ENCODE measurements at places on chromosomes 2 and 18.

- no peak for DNase-seq
Observed at GRCh38 chr2:130391872-130392670, 36.2 kb downstream of the PTPN18 start.

- DNase-seq, result no peak
Observed at GRCh38 chr2:152609699-152610098, 107.6 kb downstream of the PRPF40A start.

GRCh38 chr2:122266636-122267035, 511.2 kb downstream of the TSN start:
- DNase-seq, result no peak

- DNase-seq, result no peak
Observed at GRCh38 chr2:38474715-38475566, 97.9 kb upstream of the ATL2 start.

GRCh38 chr2:133605011-133605765, 36.9 kb upstream of the NCKAP5 start:
- no peak for DNase-seq

GRCh38 chr2:26691881-26692278, 642 bp upstream of the KCNK3 start:
- DNase-seq, result no peak

DNA sequence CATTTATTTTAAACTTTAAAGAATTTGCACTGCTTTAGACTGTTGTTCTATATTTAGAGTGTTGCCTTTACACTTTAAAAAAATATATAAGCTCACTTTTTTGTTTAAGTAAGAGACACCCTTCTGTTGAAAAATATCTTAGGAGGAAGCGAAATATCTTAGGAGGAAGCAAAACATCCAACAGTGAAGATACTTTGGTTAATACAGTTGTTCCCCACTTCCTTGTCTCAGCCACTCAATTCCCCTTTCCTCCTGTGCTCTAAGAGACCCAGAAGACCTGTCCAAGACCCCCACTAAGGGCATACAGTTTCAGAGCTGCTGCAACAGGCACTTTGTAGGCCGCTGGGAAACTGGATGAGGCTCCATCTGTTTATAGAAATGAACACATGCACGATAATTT, 5.7 kb downstream of the SERPINB8 start:
- no peak for DNase-seq

- no peak for DNase-seq
Observed at GRCh38 chr18:76450452-76451395, 44.3 kb downstream of the ZNF516 start.

DNA sequence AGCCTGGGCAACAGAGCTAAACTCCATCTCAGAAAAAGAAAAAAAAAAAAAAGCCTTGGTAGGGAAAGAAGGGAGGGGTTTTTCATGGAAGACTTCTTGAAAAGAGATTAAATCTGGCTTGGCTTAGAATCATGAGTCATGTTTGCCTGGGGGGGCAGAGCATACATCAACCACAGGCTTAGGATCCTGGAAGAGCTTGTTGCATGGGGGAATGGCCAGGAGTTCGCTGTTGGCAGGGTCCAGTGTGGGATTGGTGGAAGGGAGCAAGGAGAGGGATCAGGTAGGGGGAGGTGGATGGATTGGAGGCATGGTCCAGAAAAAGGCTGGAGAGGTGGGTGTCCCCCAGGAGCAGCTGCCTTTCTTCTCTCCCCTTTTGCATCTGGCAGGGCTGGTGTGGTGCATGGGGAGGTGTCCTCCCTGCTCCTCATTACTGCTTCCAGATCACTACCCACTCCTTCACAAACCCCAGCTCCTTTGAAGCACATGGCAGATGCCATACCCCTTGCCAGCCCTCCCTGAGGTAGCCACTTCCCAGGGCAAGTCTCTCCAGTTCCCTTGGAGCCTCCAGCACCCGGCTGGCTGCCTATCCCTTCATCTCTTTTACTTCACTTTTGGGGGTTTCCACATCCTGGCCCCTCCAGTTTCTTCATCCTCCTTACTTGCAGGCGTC, 2.5 kb downstream of the ARMC9 start:
- DNase-seq, result no peak

DNA sequence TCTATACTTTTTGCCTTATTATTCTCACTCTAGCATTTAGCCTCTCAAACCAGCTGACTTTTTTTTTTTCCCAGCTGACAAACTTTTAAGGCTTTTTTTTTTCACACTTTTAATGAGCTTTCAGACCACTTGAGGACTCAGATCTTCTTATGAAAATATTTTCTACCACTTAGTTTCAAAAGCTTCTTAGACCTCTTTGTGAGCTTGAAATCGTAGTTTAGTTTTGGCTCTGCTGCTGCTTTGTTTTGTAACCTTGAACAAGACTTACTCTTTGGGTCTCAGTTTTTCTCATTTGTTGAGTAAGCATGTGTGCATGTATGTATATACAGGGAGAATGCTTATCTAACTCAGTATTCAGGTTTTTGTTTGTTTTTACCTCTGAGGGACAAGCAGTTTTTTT, 3.5 kb downstream of the NBEAL1 start:
- DNase-seq, result no peak

DNA sequence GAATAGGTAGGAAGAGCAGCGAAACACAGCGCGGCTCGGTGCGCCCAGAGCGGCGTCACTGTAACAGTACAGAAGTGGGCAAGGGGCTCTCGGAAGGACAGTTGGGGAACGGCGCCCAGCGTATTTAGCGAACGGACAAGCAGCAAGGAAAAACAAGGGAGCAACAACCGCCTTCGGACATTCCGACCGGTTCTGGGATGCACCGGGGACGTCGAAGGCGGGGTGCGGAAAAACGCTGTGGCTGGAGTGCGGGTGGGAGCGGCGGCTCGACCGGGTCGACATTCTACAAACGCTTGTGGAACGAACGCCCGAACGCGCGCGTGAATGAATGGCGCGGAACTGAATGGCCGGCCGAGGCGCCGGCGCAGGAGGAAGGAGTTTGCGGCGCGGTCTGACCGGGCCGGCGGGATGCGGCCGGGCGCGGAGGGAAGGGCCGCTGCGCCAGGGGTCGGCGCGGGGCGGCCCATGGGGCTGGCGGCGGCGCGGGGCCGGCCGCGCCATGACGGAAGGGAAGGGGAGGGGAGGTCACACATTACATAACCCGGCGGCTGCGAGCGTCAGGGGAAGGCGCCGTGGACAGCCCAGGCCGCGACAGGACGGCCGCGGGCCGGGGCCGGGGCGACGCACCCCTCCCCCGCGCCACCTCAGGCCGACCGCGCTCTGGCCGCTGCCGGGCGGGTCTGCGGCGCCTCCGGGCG, 605 bp downstream of the REV1 start:
- no peak for DNase-seq

DNA sequence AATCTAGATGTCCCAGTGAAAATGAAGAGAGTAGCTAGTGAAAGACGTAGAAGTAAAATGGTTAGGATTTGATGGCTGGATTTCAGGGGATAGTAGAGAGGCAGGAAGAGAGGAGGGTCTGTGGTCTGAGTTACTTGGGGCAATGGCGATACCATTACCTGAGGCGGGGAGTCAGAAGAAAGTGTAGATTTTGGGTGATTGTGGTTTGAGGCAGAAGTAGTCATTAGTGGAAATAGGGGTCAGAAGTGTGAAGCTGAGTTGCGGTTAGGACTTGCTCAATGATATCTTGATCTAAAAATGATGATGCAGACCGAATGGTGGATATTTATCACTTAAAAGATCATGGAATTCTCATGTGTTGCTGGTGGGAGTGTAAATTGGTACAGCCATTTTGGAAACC, 41.0 kb downstream of the CEP192 start:
- no peak for DNase-seq

DNA sequence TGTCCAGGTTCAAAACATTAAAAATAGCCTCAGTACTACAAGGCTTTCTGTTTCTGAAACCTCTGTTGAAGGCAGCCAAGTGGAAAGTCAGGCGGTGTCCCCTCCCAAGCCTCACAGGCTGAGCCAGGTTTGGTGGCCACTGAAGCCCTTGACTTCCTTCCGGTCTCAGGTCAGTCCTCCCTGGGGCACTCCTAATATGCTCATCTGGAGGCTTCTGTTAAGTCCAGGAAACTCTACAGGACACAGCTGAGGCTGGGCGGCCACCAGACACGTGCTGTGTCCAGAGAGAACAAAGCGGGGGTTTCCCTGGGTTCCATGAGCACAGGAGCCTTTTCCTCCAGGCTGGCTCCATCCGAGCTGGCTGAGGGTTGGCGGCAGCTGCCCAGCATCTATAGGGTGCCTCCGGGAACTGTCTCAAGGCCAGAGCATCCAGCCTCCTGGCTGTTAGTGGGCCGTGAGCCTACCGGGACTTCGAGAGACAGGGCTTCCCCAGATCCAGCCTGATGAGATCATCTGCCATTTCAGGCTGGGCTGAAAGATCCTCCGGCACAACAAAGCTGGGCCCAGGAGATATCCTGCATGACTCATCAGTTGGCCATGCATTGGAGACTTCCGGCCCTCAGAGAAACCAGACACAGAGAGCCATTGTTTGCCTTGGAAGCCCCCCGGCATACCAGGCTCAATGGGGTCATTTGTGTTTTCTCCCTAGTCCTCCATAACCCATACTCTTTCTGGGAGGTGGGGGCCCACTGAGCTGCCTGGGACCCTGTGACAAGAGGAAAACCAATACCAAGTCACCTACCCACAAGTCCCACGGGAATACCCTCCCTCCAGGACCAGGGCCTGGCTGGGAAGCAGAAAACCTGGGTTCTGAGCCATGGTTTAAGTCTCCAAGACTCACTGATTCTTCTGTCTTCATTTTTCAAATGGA, 71.7 kb downstream of the HS1BP3 start:
- peak; percentile 93 for DNase-seq

- no peak for DNase-seq
Observed at GRCh38 chr2:100233061-100233460, 89.2 kb downstream of the LONRF2 start.

DNA sequence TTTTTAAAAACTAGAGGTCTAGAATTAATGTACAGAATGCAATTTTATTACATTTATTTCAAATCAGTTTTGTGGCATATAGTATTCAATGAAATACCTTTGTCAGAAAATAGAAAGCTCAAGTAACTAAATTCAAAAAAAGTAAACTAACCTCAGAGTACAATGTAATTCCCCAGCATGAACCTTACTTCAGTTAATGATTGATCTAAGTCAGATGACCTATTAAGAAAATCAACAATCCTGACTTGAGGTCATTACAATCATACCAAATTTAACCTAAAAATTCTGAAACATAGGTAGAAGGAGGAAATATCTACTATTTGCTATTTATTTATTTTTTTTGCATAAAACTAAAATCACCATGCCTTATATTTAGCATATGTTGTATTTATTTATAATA, 142.9 kb downstream of the CCDC102B start:
- no peak for DNase-seq

DNA sequence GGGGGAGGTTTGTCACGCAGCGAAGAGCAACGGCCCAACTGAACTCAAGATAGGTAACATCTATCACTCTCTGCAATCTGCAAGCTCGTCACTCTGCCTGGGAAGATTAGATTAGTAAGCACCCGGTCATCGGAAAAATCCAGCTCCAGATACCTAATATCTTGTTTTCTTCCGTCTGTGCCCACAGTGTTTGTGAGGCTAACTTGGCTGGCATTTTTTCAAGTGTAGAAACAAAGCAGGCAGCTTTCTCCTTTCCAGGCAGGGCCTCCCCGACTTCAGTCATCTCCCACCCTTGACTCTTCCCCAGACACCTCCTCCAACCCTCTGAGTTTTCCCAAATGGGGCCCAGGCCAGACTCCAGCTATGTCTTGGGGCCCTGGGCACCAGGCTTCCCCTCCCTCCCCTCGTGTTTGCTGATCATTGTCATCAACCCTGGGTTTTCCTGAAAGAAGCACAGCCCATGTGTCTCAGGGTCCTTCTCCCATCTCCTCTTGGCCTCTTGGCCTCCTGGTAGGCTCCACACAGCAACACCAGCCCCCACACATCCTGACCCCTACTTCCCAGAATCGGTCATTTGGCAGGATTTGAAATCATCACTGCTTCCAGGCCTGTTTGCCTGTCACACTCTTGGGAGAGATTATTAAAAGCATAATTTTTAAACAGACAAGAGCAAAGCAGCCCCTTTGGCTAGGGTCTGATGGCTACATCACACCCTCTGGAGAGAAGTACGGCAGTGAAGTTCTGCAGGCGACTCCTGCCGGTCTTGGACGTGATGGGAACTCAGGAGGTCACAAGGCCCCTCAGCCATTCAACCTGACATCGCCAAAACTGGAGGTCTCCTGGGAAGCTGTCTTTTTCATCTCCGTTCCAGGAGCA, 144.9 kb upstream of the ID2 start:
- DNase-seq, result no peak

DNA sequence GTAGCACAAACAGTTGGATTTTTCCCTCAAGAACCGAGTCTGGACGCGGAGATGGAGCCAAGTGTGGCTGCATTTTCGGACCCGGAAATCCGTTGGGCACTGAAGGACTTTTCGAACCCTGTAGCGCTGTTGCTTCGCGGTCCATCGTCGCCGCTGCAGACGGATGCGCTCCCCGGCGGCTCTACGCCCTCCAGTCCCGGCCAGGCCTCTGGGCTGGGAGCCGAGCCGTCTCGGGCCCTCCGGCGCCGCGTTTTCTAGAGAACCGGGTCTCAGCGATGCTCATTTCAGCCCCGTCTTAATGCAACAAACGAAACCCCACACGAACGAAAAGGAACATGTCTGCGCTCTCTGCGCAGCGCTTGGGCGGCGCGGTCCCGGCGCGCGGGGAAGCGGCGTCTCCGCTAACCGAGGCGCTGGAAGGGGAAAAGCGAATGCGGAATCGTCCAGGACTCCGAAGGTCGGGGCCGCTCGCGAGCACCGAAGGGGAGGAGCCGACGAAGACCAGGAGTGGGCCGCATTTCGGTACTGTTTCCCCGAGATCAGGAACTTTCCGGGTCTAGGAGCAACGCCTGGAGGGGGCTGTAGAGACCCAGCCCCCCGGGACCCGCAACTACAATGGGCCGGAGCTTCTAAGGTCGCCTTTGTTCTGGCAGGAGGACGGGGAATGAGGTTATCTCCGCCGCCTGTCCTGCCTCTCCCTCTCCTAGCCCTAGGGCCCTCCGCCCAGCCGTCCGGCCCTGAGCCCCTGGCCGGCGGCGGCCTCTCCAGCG, 3.2 kb downstream of the EMX1 start:
- DNase-seq, result no peak

DNA sequence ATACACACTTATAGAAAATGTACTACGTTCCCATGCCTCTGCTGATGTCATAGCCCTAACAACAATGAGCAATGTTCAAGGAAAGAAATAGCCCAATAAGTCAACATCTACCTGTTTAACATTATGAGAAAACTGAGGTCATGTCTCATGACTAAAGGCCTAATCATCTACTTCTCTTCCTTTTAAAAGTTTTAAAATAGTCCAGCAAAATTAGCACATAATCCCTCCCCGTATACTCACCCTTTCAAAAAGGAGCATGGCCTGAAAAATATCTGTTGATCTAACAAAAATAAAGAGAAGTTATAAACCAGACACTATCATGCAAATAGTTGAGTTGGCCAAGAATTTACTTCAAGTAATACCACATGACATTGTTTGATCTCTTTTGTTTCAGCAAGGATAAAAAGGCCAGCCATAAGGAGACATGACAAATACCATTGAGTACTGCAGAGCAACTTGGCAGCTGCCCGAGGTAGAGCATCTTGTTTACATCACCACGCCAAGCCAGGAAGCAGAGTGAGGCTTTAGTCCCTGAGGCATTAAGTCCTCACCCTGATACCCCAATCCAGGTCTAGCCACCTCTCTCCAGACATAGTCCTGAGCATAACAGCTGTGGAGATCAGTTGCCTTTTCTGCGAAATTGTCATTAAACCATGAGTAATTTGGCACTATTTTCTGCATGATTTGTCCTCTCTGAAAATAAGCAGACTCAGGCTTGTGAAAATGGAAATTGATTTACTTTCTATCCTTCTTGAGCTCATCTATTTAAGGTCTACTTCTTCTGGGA, 137.4 kb upstream of the ETAA1 start:
- DNase-seq, result no peak

Measured in brain pericyte (primary cell).